Pancreas (tissue), 10 donors: ENCODE measurements at places on chromosomes 11 and 22.

GRCh38 chr11:125101596-125101995 is 9.8 kb downstream of the TMEM218 start:
- H3K36me3 ChIP-seq: no peaks in the 10 kb centered on the region
- no peaks in the 10 kb centered on the region for H3K27me3 ChIP-seq
- H3K27ac ChIP-seq: no peak overlapping the region
- H3K4me3 ChIP-seq: no peak overlapping the region
- H3K4me1 ChIP-seq: no peaks in the 10 kb centered on the region
- no peak for DNase-seq

GRCh38 chr11:863910-864827 is 21.5 kb downstream of the TSPAN4 start:
- no peaks in the 10 kb centered on the region for H3K27me3 ChIP-seq
- H3K4me1 ChIP-seq: no peaks in the 10 kb centered on the region
- no peak overlapping the region for H3K4me3 ChIP-seq
- H3K27ac ChIP-seq: no peak overlapping the region
- DNase-seq: no peak

- H3K4me3 ChIP-seq: no peak overlapping the region
- H3K4me1 ChIP-seq: no peaks in the 10 kb centered on the region
- no peak for DNase-seq
Observed at GRCh38 chr11:115676768-115677167, 172.6 kb upstream of the CADM1 start.

- DNase-seq: no peak
- no peak overlapping the region for H3K27ac ChIP-seq
- no peaks in the 10 kb centered on the region for H3K4me1 ChIP-seq
- H3K4me3 ChIP-seq: no peak overlapping the region
- no peaks in the 10 kb centered on the region for H3K36me3 ChIP-seq
- H3K27me3 ChIP-seq: no peaks in the 10 kb centered on the region
Observed at GRCh38 chr11:62934496-62934785, 13.3 kb upstream of the CHRM1 start.

DNA sequence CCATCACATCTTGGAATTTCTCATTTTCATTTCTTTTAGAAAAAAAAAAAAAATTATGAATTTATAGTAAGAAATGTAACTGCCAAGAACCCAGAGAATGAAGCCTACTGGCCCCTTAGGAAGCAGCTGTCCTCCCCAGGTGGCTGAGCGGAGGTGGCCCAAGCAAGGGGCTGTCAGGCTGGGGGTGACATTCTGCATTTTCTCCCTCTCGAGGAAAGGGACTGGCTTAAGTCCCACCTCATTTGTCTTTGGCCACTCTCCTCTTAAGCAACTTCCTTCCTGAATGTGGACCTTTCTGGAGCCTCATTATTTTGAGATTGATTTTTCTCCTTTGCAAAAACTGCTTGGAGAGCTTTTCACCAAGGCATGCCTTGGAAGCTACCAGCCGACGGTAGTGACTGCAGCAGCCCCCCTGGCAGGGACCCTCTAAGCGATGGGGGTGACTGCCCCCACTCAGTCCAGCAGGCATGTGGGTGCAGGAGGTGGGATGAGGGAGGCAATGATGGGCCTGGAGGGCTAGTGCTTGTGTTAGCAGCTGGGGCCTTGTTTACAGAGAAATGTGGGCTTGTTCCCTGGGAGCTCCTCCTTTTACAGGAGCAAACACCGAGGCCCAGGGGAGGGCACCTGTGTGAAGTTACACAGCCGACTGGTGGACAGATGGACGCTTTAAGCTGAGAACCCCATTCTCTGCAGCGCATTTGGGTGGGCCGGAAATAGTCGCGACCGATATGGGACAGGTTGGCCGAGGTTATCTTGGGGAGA is 111.7 kb downstream of the MORC2 start:
- no peaks in the 10 kb centered on the region for H3K36me3 ChIP-seq
- no peak for DNase-seq

DNA sequence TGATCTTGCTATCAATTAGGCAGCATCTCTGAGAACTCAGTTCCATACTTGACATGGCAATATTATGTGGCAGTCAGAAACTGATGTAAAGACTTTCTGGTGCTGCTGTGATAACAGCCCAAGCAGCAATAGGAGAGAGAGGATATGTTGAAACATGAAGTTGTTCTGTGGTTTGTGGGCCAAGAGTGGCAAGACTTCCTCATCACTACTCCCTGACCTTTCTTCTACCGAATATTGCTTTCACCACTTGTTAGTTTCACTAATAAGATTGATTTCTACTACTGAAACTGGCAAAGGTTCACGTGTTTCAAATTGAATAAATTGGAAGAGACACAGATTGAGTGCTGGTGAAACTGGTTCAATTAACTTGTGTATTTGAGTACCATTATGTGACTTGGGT is 852.6 kb upstream of the RAG2 start:
- DNase-seq: no peak
- no peaks in the 10 kb centered on the region for H3K36me3 ChIP-seq
- H3K27ac ChIP-seq: no peak overlapping the region
- no peak overlapping the region for H3K4me3 ChIP-seq
- peaks cover 32% of the 10 kb centered on the region for H3K4me1 ChIP-seq

GRCh38 chr22:30881361-30882183 is 87.0 kb downstream of the MORC2 start:
- no peak overlapping the region for H3K27ac ChIP-seq
- H3K4me3 ChIP-seq: no peak overlapping the region
- DNase-seq: peak; percentile 27
- H3K27me3 ChIP-seq: no peaks in the 10 kb centered on the region
- no peaks in the 10 kb centered on the region for H3K4me1 ChIP-seq
